ENCODE measurements at places on chromosomes 11 and 22.

- no peak for DNase-seq
These were observed 213.3 kb downstream of the CADM1 start for GRCh38 chr11:115290893-115291292.

DNA sequence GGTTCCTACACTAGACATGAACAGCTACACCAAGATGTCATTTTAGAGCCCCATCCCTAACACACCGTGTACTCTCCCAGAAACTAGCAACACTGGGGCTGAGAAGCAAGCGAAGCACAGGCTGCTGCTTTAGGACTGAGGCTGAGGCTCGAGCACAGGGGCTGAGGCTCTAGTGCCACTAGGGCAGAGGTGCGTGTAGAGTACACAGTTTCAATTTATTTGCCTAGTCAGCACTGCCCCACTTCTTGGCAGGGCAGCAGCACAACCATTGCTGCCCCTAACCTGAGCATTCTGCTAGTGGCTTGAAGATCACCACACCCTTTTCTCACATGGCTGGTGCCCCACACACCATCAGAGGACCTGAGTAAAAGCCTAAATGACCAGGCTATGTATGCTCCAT is 713.2 kb downstream of the LRRC4C start:
- no peak for DNase-seq

- no peak for DNase-seq
These were observed at the start of gene MMP10 for GRCh38 chr11:102780491-102780918. TSS of gene MMP10 (minus strand) at chr11:102780628. CDS start at chr11:102780591, 37 bp downstream.

- DNase-seq, result no peak
These were observed 26.4 kb downstream of the VPS37C start for GRCh38 chr11:61134801-61135257.

DNA sequence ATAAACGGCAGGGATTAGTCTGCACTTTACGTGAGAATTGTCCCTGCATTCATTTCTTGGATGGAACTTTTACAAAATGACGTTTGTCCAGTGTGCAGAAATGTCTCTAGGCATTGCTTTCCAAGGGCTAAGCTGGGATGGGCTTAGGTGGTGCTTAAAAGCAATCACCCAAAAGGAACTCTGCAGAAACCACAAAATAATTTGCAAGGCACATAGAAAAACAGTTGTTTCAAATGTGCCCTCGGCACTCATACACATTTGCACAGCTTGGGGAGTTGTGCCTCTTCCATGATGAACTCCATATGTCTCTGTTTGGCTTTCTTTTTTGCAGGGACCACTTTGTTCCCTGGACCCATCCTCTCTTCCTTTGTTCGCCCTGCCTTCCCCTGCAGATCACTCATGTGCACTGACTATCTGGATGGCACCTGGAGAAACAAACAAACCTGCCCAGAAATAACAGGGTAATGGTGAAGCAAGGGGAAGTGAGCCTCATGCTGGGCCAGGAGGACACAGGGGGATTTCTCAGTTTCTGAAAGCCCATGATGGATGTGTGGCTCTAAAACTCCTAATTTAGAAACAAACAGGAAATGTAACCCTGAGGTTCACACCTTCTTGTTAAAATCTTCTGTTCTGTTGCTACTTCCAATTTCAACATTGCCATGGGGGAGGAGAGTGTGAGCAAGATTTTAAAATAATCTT is 150.2 kb downstream of the SNX19 start:
- no peak for DNase-seq

- no peak for DNase-seq
These were observed 66.7 kb downstream of the BID start for GRCh38 chr22:17707526-17707925.

DNA sequence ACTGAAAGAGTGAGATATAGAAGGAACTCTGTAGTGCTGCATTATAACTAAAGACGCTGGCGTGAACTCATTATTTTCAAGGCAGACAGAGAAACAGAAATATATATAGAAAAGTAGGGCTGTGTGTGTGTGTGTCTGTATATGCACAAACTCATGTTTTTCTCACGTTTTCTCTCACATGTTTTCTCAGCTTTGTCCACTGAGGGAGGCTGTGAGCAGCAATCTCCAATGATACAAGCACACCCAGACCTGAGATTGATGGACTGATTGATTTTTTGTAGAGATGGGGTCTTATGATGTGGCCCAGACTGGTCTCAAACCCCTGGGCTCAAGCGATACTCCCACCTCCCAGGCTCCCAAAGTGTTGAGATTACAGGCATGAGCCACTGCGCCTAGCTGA is 122.5 kb downstream of the SERGEF start:
- DNase-seq, result no peak

Data from activated naive CD4-positive, alpha-beta T cell (primary cell).